Left lung (tissue), 14 donors: ENCODE measurements at places on chromosomes 12 and 14. TPM values are rescaled to one million over a fixed set of nuclear protein-coding genes. Genes with fewer than 3 reads are reported as not detected.

Gene BDKRB1
- polyA plus RNA-seq, result 0.27 TPM

Gene GPR68
- 3.5 TPM for polyA plus RNA-seq

Gene DDN
- 0.18 TPM for polyA plus RNA-seq

Gene ALX1
- polyA plus RNA-seq, result not detected

Gene ZC2HC1C
- polyA plus RNA-seq, result 6.6 TPM

Gene CD4
- 93.5 TPM for polyA plus RNA-seq

Gene TSHR
- 0.27 TPM for polyA plus RNA-seq

Gene RNF212B
- polyA plus RNA-seq, result 0.47 TPM

Gene ADSS1
- polyA plus RNA-seq, result 11.2 TPM

Gene DIO2
- 1.9 TPM for polyA plus RNA-seq

Gene SLC39A9
- polyA plus RNA-seq, result 71.4 TPM

Gene TMEM121
- polyA plus RNA-seq, result 3.1 TPM

Gene RHNO1
- polyA plus RNA-seq, result 38.2 TPM

Gene CHGA
- 3.1 TPM for polyA plus RNA-seq

Gene FGD6
- polyA plus RNA-seq, result 16.7 TPM

Gene CDKL1
- 13.8 TPM for polyA plus RNA-seq

Gene KIF26A
- 12.1 TPM for polyA plus RNA-seq

Gene RAD9B
- 1.5 TPM for polyA plus RNA-seq

Gene GLT8D2
- polyA plus RNA-seq, result 23.1 TPM

Gene DEPDC4
- 9.8 TPM for polyA plus RNA-seq

Gene POTEG
- not detected for polyA plus RNA-seq

Gene RPL10L
- not detected for polyA plus RNA-seq

Gene SAMD4A
- polyA plus RNA-seq, result 7.0 TPM

Gene TMEM63C
- polyA plus RNA-seq, result 1.8 TPM

Gene LRFN5
- 7.1 TPM for polyA plus RNA-seq

Gene RASAL1
- polyA plus RNA-seq, result 0.27 TPM

Gene EMP1
- polyA plus RNA-seq, result 139 TPM

Gene LRRK2
- polyA plus RNA-seq, result 5.4 TPM

Gene HCAR1
- polyA plus RNA-seq, result 0.58 TPM

Gene GPR65
- polyA plus RNA-seq, result 0.54 TPM

Gene AGAP2
- polyA plus RNA-seq, result 0.44 TPM

Gene PPP4R4
- polyA plus RNA-seq, result 0.66 TPM

Gene TOGARAM1
- polyA plus RNA-seq, result 33.5 TPM

Gene TCTN2
- polyA plus RNA-seq, result 27.0 TPM

Gene TCL1B
- polyA plus RNA-seq, result not detected

Gene TAOK3
- 45.6 TPM for polyA plus RNA-seq

Gene ADGRD1
- polyA plus RNA-seq, result 44.5 TPM

Gene BMAL2
- polyA plus RNA-seq, result 5.1 TPM

Gene M6PR
- polyA plus RNA-seq, result 211 TPM

Gene TPH2
- 0.25 TPM for polyA plus RNA-seq

Gene NFATC4
- 98.3 TPM for polyA plus RNA-seq

Gene PAX9
- 0.46 TPM for polyA plus RNA-seq

Gene ABCC9
- polyA plus RNA-seq, result 19.2 TPM

Gene MORN3
- polyA plus RNA-seq, result 1.4 TPM
